ENCODE measurements at places on chromosomes 4 and X.

DNA sequence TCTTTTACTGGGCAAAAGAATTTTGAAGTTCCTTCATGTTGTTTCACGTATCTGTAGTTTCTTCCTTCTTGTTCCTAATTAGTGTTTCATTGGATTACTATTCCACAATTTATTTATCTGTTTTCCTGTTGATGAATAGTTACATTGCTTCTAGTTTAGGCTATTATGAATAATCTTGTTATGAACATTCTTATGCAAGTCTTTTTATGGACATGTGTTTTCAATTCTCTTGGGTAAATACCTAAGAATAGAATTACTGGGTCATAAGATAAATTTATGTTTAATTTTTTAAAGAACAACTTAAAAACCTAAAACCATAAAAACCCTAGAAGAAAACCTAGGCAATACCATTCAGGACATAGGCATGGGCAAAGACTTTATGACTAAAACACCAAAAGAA, 70.9 kb upstream of the RXFP1 start:
- DNase-seq: no peak

DNA sequence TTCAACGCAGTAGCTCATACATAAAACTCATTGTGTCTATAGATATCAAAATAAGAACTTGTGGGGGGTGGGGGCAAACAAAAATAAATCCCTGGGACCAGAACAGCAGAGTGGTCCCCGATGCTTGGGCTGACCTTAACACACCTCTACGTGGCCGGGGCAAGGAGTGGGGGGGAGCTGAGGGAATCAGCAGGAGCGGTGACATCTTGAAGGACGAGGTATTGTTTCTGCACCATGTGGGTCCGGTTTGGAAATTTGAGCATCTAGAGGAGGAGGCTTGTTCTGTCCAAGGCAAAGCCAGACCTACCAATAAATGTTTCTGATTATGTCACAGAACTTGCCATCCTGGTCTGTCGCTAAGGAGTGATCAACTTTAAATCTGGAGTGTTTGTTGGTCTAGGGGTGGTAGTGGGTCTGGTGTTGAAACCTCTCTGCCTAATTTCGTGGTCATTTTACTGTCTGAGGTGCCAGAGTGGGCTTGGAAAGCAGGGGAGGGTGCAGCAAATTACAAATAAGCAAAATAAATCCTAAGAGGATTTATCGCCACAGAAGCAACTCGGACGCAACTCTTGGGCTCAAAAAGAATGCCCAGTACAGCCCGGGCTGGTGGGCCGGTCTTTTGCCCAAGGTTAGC, 774 bp upstream of the RAPGEF2 start:
- no peak for DNase-seq

GRCh38 chrX:47723689-47724088, 64.7 kb upstream of the UXT start:
- DNase-seq: no peak

DNA sequence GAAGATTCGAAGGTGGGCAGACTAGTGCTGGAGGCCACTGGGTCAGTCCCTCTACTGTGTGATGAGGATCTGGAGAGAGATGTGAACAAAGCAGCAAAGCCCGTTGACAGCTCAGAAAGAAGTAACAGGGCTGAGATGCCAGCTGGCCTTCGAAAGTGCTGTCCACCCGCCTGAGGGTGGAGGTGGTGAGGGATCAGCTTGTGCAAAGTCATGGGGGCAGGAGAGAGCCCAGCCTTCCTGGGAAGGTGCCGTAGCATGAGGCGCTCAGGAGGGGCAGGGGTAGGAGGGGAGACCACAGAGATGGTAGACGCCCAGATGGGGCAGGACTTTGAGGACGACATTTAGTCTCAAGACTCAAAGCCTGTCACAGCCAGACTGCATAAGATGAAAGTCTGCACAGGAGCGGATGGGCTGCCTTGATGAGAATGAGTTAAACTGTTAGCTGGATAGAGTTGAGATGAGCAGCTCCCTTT, 19.7 kb downstream of the TBC1D14 start:
- no peak for DNase-seq

- DNase-seq: no peak
These were observed 7.6 kb upstream of the VEGFD start for GRCh38 chrX:15391850-15392249.

- no peak for DNase-seq
These were observed 6.3 kb downstream of the GSTCD start for GRCh38 chr4:105714932-105715331.

GRCh38 chr4:10182446-10183424, 66.1 kb upstream of the WDR1 start:
- no peak for DNase-seq

DNA sequence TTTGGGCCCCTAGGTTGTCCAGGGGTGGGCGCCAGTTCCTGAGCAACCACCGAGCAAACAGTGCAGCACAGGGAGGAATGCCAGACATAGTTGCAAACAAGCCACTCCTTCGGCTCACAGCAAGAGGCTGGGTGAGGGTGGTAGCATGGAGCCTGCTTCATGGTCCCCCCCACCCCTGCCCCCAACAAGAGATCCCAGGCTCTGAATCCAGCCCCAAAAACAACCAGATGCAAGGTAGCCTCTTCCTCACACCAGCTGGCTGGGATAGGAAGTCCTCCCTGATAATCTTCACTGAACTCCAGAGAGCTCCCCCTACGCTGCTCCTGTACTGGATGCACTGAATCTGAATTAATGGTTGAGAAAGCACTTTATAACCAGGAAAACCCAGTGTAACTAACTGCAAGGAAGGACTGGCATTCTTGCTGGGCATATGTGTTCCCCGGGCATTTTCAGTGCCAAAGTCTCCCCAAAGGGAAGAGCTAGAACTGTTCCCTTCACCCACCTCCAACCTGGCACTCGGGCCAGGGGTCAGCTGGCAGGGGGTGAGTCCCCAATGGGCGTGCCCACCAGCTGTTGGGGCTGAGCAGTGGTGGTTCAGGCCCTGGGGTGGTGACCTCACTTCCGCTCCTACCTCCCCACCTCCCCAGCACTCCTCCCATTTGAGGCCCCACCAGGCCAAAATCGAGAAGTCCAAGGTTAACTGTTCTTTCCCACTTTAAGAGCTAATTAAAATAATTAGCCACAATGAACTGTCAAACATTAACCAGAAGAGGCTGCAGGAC, 1.5 kb downstream of the ELF4 start:
- DNase-seq: no peak

Data from neuronal stem cell (in vitro differentiated cells).